HCEC 1CT (cell line): ENCODE measurements at places on chromosomes 2 and 18.

GRCh38 chr2:39733070-39733674, 45.9 kb downstream of the THUMPD2 start:
- no peak for DNase-seq

GRCh38 chr18:79736846-79737245, 57.2 kb downstream of the CTDP1 start:
- no peak for DNase-seq

DNA sequence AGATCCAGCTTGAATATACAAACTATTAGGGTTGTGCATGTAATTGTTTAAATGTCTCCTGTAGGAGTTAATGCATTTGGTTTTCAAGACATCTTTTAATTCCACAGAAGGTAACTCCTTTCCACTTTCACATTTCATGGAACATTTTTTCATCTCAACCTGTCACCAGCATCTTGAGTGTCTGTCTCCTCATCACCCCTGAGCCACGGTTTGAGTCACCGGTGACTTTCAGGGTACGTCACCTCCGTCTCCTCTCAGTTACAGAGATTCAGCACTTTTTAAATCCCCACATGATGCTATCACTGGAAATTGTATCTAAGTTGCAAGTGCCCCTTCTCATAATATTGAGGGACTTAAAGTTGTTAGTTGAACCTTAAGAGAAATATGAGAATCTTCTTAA, 25.3 kb downstream of the GPR55 start:
- no peak for DNase-seq

DNA sequence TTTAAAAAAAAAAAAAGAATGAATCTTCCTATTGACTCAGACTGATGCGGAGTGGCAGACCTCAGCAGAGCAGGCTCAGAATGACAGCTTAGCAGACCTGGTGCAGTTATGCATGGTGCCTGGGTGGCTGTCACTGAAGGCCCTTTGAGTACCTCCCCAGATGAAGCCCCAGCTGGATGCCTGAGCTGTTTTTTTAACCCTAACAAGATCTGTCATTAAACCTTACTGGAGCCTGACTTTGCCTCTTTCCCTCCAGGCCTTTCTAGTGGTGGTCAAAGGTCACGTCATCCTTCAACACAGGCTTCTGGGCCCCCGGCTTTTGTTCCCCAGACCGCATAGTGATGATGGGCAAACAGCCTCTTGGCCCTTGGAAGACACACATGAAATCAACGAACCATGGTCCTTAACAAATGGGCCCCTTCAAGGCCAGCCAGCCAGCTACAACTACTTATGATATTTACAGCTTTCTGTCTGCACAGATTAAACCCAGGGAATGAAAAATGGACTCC, 138.3 kb upstream of the CYP1B1 start:
- DNase-seq, result no peak

- no peak for DNase-seq
These were observed 54.8 kb downstream of the TEX51 start for GRCh38 chr2:126953483-126953882.

DNA sequence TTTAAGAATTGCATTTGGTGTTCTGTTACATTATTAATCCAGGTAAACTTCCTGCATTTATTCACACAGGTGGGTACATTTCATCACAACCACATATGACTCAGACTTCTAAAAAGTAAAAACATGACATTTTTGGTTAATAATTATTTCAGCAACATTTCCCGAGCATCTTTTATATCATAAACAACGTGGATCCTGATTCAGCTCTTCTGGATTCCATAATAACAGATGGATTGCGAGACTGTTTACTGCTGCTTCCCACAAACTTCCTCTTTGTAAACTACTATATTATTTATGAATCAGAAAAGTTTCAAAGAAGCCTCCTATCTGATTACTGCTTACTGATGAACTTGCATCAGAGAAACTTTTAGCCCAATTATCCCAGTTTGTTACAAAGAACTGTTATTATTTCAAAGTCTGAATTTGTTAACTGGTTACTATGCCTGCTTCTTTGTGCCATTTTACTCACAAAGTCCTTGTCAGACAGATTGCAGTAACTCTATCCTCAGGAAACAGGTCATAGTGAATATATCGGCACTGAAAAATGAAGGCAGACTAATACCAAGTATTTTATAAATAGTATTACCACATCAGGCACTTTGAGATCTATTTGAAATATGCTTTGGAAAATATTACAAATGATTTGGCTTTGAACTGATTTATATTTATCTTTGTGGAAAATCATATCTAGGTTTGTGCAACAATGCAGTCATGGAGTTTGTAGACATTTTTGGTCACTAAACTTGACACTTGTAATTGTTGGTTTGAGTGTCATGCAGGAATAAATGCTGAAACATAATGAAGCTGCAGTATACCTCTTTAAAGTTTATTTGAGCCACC, 511.6 kb downstream of the PLCL1 start:
- peak; percentile 64 for DNase-seq

DNA sequence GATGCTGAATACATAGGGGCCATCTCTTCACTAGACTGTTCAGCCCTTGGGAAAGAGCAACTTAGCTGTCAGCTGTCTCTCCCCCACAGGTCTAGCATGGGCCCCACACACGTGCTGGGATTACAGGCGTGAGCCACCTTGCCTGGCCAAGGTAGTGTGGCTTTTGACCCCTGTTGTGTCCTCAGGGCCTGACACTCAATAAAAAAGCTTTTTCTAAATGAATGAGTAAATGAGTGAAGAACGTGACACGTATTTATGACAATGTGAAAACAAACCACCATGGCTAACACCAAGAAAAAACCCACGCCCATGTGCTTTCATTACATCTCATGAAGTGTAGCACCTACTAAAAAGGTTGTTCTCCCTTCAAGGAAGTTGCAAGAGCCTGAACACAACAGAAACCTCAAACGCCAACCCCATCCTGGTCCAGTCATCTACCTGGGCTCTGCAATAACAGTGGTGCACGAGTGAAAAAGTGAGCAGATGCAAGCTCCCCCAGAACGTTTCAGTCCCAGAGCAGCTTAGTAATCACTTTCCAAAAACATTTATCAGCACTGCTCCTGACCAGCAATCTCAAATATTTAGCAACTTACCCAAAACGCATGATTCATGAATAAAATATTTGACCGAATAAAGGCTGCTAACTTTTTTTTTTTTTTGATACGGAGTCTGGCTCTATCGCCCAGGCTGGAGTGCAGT, 3.4 kb downstream of the WDFY1 start:
- peak; percentile 91 for DNase-seq

- DNase-seq, result peak; percentile 46
These were observed 1183.2 kb upstream of the ACVR2A start for GRCh38 chr2:146661473-146662096.

DNA sequence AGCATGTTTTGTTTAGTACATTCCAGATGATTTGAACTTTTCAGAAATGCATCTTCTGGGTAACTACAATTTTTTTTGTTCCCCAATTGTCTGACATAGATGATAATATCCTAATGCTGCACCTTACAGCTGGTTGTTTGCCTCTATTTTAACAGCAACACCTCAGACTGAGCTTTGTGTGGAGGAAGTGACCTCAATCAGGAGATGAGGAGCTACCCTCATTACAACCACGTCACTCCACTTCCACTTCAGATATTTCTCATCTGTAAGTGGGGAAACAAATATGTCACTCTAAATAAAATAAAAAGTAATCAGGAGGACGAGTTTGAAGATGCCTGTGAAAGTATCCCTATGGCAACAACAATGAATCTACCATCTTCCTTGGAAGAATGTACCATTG, 12.1 kb upstream of the SRSF7 start:
- DNase-seq, result no peak

- no peak for DNase-seq
These were observed 39.3 kb upstream of the C1GALT1C1L start for GRCh38 chr2:43715300-43716098.

DNA sequence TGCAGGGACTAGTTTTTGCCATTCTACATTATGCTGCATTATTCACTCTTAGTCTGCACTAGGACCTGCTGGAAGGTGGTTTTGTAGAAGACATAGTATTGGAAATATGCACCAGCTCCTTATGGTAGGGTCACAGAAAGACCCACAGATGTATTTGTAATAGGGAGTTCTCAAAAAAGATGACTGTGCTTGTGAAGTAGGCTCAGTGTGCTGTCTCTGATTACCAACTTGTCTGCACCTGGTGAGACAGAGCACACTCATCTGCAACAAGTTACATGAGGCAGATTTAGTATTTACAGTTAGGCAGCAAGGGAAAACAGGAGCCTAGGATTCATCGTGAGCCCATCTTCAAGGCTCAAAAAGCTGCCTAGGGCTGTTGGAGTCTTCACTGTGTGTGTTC, 29.4 kb downstream of the RHBDD1 start:
- no peak for DNase-seq

DNA sequence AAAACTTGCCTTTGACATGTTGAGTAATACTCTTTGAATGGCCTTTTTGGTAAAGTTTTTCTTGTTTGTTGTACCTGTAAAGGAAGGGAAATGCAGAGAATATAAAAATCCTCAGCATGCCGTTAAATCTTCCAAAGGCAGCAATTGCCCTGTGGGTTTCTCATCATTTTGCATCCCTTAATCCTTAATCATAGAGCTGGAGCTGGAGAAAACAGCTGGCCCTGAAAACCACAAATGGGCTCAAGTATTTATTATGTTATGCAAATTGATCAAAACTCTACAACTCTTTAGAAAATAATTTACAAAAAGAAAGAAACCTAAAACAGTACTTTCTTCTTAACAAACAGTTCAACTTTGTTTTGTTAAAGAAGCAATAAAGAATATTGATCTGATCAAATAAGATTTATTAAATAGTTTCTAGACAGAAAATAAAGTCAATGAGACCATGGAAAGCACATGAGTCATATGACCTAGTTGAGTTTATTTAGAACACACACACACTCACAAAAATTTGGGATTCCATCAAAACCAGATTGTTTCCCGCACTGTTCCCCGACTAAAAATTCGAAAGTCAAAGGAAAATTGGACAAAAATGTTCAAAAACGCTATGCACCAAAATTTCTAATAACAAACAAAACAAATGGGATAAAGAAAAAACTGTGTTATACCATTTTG, 309.0 kb downstream of the GULP1 start:
- DNase-seq, result peak; percentile 75

DNA sequence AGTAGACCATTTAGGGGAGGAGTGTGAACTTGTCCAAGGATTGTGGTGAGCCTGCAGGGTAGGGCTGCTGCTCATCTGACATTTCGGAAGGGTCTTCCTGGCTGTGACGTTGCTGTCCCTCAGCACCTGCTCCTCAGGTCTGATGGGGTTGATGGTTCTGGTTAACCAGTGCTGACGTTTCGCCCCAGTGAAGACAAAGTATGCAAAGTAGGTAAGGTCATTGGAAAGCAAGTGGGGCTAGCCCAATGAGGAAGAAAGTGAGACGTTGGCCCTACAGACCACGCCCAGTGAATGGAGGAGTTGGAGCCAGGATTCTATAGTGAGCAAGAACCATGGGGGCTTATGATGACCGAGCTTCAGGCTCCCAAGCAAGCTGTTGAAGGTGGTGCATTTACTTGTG, 33.4 kb upstream of the ZNF396 start:
- no peak for DNase-seq

DNA sequence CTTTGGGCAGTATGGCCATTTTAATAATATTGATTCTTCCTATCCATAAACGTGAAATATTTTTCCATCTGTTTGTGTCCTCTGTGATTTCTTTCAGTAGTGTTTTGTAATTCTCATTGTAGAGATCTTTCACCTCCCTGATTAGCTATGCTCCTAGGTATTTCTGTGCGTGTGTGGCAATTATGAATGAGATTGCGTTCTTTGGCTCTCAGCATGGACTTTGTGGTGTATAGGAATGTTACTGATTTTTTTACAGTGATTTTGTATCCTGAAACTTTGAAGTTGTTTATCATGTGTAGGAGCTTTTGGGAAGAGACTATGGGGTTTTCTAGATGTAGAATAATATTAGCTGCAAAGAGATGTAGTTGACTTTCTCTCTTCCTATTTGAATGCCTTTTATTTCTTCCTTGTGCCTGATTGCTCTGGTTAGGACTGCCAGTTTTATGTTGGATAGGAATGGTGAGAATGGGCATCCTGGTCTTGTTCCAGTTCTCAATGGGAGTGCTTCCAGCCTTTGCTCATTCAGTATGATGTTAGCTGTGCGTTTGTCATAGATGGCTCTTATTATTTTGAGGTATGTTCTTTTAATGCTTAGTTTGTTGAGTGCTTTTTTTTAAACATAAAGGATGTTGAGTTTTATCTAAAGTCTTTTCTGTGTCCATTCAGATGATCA, 27.0 kb upstream of the THUMPD2 start:
- peak; percentile 24 for DNase-seq

DNA sequence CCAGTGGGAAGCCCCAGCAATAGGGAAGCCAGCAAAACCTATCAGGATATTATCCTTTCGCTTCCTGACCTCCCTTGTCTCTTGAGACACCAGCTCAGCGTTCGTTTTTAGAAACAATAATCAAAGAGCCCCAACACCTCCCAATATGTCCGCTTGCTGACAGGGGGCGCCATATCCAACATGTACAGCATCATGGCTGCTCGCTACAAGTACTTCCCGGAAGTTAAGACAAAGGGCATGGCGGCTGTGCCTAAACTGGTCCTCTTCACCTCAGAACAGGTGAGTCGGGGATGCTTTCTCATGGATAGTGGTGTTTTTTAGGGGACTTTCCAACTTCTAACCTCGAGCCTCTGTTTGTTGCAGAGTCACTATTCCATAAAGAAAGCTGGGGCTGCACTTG, 28.7 kb downstream of the GAD1 start:
- no peak for DNase-seq

DNA sequence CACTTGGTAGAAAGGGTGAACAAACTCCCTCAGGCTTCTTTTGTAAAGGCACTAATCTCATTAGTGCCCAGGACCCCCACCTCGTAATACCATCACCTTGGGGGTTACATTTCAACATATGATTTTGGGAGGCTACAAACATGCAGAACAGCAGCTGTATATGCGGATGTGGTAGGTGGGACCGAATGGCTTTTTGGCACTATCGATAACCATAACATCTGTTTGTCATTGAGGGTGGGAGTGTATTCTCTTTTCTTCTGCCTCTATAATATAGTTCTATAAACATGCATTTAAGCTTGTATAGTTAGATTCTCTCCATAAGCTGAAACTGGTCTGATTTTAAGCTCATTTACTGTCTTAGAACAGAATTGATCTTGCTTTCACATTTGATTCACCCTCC, 239.1 kb upstream of the BOD1L2 start:
- DNase-seq, result no peak

GRCh38 chr2:168529054-168529833, 73.2 kb downstream of the CERS6 start:
- peak; percentile 41 for DNase-seq

DNA sequence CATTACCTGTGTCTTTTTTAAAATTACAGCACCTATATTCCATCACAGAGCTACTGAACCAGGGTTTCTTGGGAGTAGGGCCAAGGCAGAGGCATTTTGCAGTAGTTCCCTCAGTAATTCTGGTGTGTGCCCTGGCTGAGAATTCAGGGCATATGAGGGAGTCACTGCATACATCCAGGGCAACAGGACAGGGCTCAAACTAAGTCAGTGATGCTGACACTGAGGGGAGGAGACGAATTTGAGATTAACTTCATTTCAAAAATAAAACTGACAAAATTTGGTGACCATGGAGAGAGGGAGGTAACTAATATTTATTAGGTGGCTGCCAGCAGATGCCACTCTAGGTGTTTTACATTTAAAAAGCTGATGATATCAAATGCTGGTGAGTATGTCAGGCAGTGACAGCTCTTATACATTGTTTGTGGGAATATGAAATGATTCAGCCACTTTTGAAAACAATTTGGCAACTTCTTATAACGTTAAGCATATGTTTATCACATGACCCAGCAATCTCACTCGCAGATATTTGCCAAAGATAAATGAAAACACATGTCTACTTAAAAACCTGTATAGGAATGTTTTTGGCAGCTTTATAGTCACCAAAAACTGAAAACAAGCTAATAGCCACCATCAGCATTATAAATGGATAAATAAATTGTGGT, 20.3 kb downstream of the STRADB start:
- DNase-seq, result peak; percentile 88
